ENCODE measurements at places on chromosomes 2 and 18. TPM values are rescaled to one million over a fixed set of nuclear protein-coding genes. Genes with fewer than 3 reads are reported as not detected.

GRCh38 chr18:58157237-58157636 lies 113.2 kb downstream of the NEDD4L start:
- H3K4me1 ChIP-seq = no peaks in the 10 kb centered on the region
- no peak overlapping the region for H3K4me3 ChIP-seq
- H3K27ac ChIP-seq = no peak overlapping the region

DNA sequence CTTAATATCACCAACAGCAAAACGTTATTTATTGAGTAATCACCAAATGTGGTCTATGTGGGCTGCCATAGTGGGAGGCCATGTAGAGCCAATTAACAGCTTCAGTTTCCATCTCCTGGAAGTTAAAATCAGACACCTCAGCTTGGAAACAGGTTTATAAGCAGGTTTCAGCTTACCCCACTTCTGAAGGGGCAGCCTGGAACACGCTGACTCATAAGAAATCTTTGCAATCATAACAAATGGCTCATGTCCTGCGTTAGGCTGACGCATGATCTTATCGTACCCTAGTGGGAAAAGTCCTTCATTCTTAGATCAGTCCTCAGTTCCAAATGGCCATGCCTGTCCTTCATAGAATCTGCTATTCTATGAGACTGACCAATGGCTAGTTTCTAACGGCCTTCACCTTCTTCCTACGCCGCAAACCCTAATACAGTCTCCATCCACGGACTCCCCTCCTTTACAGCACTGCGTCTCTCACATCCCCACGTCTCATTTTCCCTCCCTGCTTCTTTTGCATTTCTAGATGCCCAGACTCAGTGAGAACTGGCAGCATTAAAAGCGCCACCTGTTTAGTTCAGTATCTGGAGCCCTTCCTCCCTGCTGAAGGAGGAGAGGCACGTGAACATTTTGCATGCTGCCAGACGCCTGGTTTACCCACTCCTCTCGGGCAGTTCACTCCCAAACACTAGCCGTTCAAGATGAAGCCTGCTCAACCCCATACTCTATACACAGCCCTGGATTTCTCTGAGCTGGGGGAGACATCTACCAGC lies 24.2 kb upstream of the BZW1 start:
- no peak overlapping the region for H3K4me3 ChIP-seq
- peaks cover 4% of the 10 kb centered on the region for H3K4me1 ChIP-seq
- no peaks in the 10 kb centered on the region for H3K36me3 ChIP-seq
- no peaks in the 10 kb centered on the region for H3K27me3 ChIP-seq

GRCh38 chr18:76153691-76154090 lies 341.4 kb downstream of the ZNF516 start:
- no peak for DNase-seq
- no peaks in the 10 kb centered on the region for H3K27me3 ChIP-seq
- no peak overlapping the region for H3K4me3 ChIP-seq

DNA sequence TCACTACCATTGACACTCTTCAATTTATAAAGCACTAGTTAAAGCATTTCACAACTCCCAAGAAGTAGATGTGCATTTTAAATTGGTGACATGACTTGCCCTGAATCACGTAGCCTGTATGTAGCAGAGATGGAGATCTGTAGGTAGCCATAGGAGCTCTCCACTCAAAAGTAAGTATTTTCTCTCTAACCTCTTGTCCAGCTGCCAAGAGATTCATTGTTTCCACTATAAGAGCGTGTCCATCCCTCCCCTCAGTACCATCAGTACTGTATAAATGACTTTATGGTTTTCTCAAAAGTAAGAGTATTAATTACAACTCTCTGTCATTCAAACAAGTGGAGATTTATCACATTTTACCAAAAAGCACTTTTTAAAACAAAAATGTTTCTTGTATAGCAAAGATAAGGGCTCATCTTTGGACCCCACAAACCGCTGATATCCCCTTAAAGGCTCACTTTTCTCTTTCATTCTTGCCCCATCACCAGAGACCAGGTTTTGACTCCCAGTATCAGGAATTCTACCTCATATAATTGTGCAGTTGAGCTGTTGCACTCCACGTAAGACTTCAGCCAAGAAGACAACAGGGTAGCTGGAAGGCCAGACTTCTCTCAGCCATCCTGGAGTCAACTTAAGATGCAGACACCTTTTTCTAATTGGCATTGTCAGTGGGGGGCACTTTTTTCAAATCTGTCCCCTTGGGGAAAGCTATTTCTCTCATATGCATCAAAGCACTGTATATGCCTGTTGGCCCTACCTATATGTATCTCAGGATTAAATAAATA lies 78.0 kb upstream of the GALNT5 start:
- no peaks in the 10 kb centered on the region for H3K36me3 ChIP-seq
- DNase-seq = no peak
- H3K4me3 ChIP-seq = no peak overlapping the region
- no peaks in the 10 kb centered on the region for H3K27me3 ChIP-seq

- H3K4me1 ChIP-seq = no peaks in the 10 kb centered on the region
- H3K36me3 ChIP-seq = no peaks in the 10 kb centered on the region
- no peak overlapping the region for H3K4me3 ChIP-seq
- no peak overlapping the region for H3K27ac ChIP-seq
- no peaks in the 10 kb centered on the region for H3K27me3 ChIP-seq
These were observed 480.0 kb upstream of the HS6ST1 start for GRCh38 chr2:128798502-128799283.

DNA sequence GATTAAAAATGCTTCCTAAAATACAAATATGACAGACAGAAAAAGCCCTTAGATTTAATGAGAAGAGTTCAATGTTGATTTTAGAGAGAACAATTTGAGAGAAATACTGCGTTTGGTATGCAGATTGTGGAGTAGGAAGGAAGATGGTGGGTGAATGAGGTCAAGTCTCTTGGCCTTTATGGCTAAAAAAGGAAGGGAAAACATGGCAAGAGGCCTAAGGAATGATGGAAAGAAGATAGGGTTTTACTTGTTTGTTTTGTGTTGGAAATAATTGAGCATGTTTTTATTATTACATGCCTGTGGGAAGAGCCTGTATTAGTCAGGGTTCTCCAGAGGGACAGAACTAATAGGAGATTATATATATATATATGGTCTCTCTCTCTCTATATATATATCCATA lies 318.1 kb downstream of the TRIB2 start:
- H3K4me3 ChIP-seq = no peak overlapping the region
- H3K4me1 ChIP-seq = no peaks in the 10 kb centered on the region
- H3K27me3 ChIP-seq = no peaks in the 10 kb centered on the region
- H3K27ac ChIP-seq = no peak overlapping the region
- no peaks in the 10 kb centered on the region for H3K36me3 ChIP-seq
- no peak for DNase-seq

- no peak for DNase-seq
- H3K4me3 ChIP-seq = no peak overlapping the region
- H3K27ac ChIP-seq = no peak overlapping the region
- H3K27me3 ChIP-seq = no peaks in the 10 kb centered on the region
- no peaks in the 10 kb centered on the region for H3K36me3 ChIP-seq
- H3K4me1 ChIP-seq = peaks cover 17% of the 10 kb centered on the region
These were observed 24.9 kb downstream of the ASAP2 start for GRCh38 chr2:9231291-9232165.

GRCh38 chr2:120797421-120798221 lies 62.0 kb downstream of the GLI2 start:
- no peak overlapping the region for H3K27ac ChIP-seq
- no peak overlapping the region for H3K4me3 ChIP-seq
- no peaks in the 10 kb centered on the region for H3K36me3 ChIP-seq
- no peaks in the 10 kb centered on the region for H3K27me3 ChIP-seq

- H3K27ac ChIP-seq = no peak overlapping the region
- no peaks in the 10 kb centered on the region for H3K36me3 ChIP-seq
- no peak for DNase-seq
- H3K4me1 ChIP-seq = no peaks in the 10 kb centered on the region
- no peaks in the 10 kb centered on the region for H3K27me3 ChIP-seq
These were observed 37.9 kb downstream of the CDH20 start for GRCh38 chr18:61371111-61371510.

GRCh38 chr2:53969968-53970723 lies 647 bp downstream of the PSME4 start:
- H3K4me1 ChIP-seq = peaks cover 3% of the 10 kb centered on the region
- H3K27me3 ChIP-seq = no peaks in the 10 kb centered on the region
- peak overlapping the region; percentile 85 for H3K27ac ChIP-seq
- peak; percentile 65 for DNase-seq
- H3K4me3 ChIP-seq = peak overlapping the region; percentile 77

DNA sequence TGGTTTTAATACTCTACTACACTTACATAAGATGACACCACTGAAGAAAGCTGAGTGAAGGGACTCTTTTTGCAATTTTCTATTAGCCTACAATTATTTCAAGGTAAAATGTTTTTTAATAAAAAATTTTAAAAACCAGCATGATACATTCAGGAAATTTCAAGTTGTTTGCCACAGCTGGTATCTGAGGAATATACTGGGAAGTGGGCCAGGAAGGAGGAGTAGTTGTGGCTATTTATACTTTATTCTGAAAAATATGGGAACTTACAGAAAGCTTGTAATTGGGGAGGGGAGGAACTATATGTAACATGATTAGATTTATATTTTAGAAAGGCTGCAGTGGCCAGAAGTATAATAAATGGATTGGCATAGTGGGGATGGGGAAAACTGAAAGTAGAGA lies 40.8 kb downstream of the WDR35 start:
- no peaks in the 10 kb centered on the region for H3K36me3 ChIP-seq
- no peaks in the 10 kb centered on the region for H3K27me3 ChIP-seq
- no peak overlapping the region for H3K27ac ChIP-seq
- no peak overlapping the region for H3K4me3 ChIP-seq
- no peaks in the 10 kb centered on the region for H3K4me1 ChIP-seq
- no peak for DNase-seq

DNA sequence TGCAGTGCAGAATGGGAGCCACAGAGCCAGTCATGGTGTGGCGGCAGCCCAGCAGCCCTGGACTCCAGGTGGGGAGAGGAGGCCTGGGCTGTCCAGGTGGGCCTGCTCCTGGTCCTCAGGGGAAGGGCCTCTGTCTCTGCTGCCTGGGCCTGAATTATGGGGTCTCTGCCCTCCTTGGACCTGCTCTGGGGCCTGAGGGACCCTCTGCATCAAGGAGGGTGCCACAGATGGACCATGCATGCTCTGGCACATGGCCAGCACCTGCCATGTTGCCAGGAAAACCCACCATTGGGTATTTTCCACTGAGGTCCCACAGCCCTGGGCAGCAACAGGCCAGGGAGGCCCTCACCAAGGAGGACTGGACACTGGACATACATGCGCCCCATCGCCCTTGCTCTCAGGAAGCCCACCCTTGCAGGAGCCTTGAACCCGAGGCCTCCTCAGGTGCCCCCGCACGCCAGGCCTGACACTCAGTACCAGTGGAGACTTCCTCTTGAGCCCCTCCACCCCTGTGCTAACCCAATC lies 107.1 kb downstream of the NDUFA10 start:
- H3K4me3 ChIP-seq = no peak overlapping the region
- no peaks in the 10 kb centered on the region for H3K36me3 ChIP-seq
- no peaks in the 10 kb centered on the region for H3K27me3 ChIP-seq
- no peak overlapping the region for H3K27ac ChIP-seq
- DNase-seq = no peak

GRCh38 chr2:43542285-43542933 lies 53.4 kb downstream of the THADA start:
- no peak for DNase-seq
- peaks cover 20% of the 10 kb centered on the region for H3K4me1 ChIP-seq
- no peaks in the 10 kb centered on the region for H3K36me3 ChIP-seq
- H3K27me3 ChIP-seq = no peaks in the 10 kb centered on the region
- H3K4me3 ChIP-seq = no peak overlapping the region
- H3K27ac ChIP-seq = no peak overlapping the region

DNA sequence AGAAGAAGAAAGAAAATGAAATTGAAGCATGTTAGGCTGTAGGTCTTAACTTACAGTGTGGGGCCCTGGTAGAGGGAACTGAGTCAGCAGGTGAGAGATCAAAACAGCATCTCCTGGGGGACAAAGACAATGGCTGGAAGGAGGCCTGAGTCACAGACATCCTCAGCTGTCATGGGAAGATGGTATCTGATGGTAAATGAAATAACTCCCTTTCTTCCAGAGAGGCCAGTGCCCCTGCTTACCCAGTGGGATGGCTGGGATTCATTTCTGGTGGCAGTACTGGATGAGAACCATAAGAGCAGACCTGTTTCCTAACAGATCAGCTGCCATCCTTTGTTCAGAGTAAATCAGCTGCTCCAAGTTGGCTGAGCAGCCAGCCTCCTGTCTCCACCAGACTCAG lies 251.3 kb upstream of the EPAS1 start:
- peaks cover 26% of the 10 kb centered on the region for H3K4me1 ChIP-seq
- no peak overlapping the region for H3K4me3 ChIP-seq
- H3K36me3 ChIP-seq = no peaks in the 10 kb centered on the region
- no peak for DNase-seq
- H3K27ac ChIP-seq = no peak overlapping the region

DNA sequence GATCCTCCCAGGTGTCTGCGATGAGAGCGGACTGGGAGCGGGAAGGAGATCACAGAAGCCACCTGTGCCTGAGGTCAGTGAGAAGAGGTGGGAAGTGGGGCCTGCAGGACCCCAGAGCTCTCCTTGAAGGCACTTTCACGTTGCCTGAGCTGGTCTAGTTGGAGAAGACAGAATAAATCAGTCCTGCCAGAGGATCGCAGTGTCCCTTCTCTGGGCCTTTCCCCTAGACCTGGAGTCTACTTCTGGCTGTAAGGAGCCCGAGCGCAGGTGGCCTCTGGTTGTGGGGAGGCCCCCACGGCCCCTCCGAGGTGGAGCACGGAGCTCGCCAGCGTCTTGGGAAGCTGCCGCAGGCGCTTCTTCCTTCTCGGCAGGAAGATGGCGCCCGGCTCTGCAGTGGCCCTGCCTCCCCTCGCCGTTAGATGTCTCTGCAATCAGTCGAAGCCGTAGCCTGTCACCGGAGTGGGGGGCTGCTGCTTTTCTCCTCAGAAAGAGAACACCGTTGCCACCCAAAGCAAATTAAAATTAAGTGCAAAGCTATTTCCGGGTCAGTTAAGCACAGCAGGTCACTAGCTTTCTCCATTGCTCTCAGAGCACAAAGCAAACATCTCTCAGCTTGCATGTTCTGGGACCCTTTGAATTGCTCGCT lies 212.0 kb upstream of the MYT1L start:
- no peak overlapping the region for H3K27ac ChIP-seq
- DNase-seq = no peak
- H3K27me3 ChIP-seq = peaks cover 4% of the 10 kb centered on the region
- H3K36me3 ChIP-seq = no peaks in the 10 kb centered on the region
- H3K4me1 ChIP-seq = no peaks in the 10 kb centered on the region
- no peak overlapping the region for H3K4me3 ChIP-seq

DNA sequence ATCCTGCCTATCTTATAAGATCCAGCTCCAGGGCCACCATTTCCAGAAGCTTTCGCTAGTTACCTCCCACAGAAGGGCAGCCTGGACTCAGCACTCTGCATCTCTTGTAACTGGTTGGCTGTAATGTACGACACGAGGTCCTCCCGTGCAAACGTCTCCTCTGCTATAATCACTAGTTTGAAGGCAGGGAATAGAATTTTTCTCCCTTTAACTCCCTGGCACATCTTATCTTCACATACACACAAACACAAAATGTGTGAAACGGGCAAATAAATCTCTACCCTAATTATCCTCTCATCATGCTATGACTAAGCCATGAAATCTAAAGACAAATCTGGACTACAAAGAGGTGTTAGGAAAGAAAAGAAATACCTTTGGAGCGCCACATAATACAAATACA lies 36.8 kb downstream of the RNU4ATAC start:
- H3K4me1 ChIP-seq = peaks cover 5% of the 10 kb centered on the region
- H3K27ac ChIP-seq = no peak overlapping the region
- no peaks in the 10 kb centered on the region for H3K27me3 ChIP-seq
- H3K4me3 ChIP-seq = no peak overlapping the region

The IGFBP2 gene
- 242 TPM for total RNA-seq

The SLC9A2 gene
- total RNA-seq = 0.05 TPM

The COLEC12 gene
- 1.6 TPM for total RNA-seq

The MTCL1 gene
- total RNA-seq = 5.4 TPM
